ENCODE measurements at places on chromosomes 3 and 15.

DNA sequence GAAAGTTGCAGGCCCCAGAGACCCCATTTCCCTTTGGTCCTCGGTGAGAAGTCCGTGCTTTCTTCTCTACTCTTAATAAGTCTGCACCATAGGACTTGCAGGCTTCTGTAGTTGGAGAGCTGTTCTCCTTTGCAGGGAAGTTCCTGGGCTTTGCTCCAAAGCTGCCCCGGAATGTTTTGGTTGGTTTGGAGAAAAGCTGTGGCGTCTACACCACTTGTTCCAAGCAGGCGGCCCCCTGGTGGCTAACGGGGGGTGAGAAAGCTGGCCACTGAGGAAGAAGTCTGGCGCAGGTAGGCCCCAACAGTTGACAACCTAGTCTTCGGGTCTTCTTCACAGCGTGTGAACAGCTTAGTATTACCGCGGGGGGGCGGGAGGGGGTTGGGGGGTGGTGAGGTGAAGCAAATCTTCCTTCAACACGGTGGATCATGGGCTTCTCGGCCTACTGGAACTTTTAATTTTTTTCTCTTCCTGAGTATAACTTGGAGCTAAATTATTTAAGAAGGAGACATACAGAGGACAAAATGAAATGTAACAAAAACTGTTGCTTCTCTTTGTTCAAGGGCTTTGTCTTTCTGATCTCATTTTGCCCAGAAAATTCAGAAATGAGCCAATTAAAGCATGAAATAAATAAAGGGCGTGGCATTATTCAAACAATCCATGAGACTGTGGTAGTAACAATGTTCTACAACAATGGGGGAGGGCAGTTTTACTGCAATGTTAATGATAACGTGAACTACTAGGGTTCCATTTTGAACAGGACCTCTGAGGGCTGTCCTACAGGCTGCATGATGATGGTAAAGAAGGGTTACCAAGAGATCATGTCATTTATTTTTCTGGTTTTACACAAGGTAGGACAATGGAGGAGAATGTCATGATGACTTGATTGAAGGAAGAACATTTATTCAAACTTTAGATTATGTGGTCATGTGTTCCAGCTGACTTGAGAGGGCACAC is 2.2 kb upstream of the THRB start:
- no peak for DNase-seq

GRCh38 chr3:172192830-172193415 is 153.5 kb downstream of the FNDC3B start:
- DNase-seq = no peak

DNA sequence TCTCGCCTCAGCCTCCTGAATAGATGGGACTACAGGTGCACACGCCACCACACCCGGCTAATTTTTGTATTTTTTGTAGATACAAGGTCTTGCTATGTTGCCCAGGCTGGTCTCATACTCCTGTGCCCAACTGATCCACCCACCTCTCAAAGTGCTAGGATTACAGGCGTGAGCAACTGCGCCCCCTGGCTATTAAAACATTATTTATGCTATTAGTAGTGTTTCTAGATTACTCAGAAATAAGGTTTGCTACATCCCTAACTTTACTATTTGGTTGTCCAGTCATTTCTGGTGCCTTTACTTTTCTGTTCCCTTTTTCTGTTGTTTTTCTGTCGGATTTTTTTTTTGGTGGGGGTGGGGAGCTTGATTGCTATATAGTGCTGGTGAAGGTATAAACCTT is 393.6 kb upstream of the TPM1 start:
- DNase-seq = no peak

DNA sequence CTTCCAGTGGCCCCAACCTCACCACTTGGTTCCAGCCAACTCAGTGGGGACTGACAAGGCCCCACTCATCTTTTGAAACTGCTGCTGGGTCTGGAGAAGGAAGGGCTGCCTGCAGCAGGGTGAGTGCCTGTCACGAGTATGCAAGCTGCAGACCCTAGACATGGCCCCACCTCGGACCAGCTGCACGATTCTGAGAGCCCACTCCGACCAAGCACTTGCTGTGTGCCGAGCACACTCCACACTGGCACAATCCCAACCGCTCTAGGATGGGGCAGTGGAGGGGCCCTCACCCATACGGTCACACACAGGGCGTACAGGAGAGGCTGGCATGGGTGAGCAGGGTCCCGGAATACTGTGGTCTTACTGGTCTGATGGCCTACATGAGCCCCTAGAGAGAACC is 8.0 kb upstream of the PLXND1 start:
- DNase-seq = no peak

DNA sequence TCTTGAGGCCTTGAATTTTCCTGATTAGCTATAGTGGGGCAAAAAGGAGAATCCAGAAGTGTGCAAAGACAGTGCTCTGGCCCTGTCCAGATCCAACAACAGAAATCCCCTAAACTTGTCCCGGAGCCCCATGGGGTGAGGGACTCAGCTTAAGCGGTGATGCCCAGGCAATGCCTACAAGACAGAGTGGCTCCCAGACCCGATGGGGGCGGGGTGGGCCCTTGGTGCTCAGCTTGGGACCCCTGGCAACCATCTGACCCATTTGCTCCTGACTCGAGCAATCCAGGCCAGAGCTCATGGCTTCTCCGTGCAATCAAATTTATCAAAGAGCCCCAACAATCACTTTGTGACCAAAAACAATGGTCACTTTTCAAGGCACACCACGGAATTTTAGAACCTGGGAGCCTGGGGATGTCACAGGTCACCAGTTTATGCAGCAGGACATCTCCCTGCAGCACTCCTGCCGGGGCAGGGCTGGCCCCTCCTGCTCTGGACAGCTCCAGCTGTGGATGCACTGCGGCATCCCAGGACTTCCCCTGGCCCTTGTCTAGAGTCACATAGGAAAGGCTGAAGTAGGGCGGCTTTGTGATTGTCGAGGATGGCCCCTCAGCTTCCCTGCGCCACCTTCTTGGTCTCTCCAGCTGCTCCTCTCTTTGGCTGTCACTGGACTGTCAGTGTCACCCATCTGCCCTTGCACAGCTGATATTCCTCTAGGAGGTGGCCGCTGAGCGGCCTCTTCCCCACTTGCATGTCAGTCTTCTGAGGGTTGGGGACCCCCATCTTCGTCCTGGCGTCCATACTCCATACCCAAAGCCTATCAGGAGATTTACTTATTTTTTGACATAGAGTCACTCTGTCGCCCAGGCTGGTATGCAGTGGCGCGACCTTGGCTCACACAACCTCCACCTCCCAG is 28.4 kb downstream of the RGMA start:
- no peak for DNase-seq

DNA sequence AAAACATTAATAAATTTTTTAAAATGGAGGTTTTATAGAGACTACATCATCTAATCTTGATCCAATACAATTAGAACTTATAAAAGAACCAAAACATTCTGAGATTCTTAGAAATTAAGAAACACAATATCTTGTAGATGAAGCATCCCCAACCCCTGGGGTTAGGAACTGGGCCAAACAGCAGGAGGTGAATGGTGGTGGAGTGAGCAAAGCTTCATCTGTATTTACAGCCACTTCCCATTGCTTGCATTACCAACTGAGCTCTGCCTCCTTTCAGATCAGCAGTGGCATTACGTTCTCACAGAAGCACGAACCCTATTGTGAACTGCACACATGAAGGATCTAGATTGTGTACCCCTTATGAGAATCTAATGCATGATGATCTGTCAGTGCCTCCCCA is 36.3 kb downstream of the KNL1 start:
- no peak for DNase-seq

- no peak for DNase-seq
Observed at GRCh38 chr15:66994927-66995656, 70.3 kb upstream of the SMAD3 start.

DNA sequence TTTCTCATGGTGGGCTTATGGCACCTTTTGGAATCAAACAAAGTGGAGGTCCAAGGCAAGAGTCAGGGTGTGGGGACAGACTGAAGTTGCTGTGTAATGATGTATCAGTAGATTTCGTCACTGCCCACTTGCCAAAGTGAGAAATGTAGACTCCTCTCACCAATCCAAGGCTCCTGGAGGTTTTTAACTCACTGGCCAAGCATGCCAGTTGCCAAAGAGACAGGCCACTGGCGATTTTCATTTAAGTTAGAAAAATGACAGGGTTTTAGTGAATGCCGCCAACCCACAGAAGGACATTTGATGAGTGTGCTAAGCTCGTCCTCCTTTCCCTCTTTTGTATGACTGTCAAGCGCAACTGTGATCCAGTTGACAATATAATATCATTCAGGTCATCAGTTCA is 209.2 kb downstream of the FEZF2 start:
- DNase-seq = no peak

DNA sequence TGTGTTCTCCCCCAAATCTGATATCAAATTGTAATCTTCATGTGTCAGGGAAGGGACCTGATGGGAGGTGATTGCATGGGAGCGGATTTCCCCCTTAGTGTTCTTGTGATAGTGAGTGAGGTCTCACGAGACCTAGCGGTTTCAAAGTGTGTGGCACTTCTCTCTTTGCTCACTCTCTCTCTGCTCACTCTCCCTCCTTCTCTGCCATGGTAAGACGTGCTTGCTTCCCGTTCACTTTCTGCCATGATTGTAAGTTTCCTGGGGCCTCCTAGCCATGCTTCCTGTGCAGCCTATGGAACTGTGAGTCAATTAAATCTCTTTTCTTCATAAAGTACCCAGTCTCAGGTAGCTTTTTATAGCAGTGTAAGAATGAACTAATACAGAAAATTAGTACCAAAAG is 30.6 kb upstream of the OR5H6 start:
- no peak for DNase-seq

GRCh38 chr3:72152551-72153476 is 367.9 kb upstream of the PROK2 start:
- DNase-seq = no peak

- no peak for DNase-seq
Observed at GRCh38 chr15:68536331-68537095, 42.3 kb upstream of the CORO2B start.

- DNase-seq = no peak
Observed at GRCh38 chr3:4684976-4685375, 191.8 kb downstream of the ITPR1 start.

GRCh38 chr15:97759363-97759762 is 201.1 kb upstream of the ARRDC4 start:
- DNase-seq = no peak

GRCh38 chr3:117150628-117151027 is 441.0 kb downstream of the TUSC7 start:
- DNase-seq = no peak

- DNase-seq = no peak
Observed at GRCh38 chr3:9686703-9687102, 16.9 kb upstream of the CPNE9 start.

GRCh38 chr15:60853109-60853508 is 374.2 kb upstream of the ICE2 start:
- no peak for DNase-seq

- no peak for DNase-seq
Observed at GRCh38 chr15:65642594-65642993, 20.9 kb downstream of the SLC24A1 start.

- no peak for DNase-seq
Observed at GRCh38 chr3:197000211-197000610, 29.4 kb downstream of the MELTF start.

DNA sequence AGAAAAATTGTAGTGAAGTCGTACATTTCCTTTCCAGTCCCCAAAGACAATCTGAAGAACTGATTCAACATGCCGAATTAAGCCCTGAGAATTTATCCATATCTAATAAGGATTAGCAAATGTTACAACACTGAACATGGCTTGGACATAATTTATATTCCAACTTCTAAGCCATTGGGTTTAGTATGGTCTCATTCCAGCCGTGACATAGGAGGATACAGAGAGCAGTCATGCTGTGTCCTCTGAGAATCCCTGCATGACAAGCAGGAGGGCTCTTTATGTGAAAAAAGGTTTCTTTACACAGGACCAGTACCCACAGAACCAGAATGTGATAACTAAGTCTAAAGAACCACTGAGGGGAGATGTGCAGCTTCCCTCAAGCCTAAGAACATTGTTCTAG is 231.9 kb upstream of the WNT5A start:
- DNase-seq = no peak

DNA sequence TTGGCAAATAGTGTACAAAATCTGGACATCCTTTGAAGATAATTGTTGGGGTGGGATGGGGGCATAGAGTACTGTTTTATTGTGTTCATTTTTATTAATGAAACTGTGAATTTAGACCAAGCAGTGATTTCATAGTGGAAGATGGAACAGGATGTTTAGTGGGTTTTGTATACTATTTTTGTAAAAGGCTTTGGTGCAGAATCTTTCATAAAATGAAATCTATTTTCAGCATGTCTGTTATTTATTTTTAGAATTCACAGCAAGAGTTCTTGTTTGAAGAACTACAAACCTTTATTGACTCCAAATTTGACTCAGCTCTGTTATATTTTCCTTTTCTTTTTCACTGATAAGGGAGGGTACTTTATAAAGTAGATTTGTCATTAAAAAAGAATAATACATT is 145.4 kb downstream of the AKAP13 start:
- no peak for DNase-seq

DNA sequence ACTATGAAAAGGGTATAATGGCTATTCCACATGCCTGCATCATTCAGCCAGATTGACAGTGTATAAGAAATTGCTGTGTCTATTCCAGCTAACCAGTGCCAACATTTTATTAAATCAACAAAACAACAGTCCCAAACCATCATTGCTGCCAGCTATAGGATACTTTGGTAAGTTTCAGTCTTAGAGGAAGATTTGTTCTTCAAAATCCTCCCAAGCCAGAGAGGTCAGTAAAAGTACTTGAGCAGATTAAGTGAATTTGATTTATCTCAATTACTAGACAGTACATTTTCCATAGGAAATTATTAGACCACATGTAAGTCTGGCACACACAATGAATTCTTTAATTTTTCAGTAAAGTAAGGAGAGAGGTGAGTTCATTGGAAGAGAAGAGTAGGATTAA is 50.7 kb downstream of the TFG start:
- no peak for DNase-seq

- no peak for DNase-seq
Observed at GRCh38 chr3:133674290-133674919, 12.7 kb upstream of the TOPBP1 start.

- DNase-seq = no peak
Observed at GRCh38 chr3:139016430-139017048, 4.2 kb downstream of the PRR23B start.

DNA sequence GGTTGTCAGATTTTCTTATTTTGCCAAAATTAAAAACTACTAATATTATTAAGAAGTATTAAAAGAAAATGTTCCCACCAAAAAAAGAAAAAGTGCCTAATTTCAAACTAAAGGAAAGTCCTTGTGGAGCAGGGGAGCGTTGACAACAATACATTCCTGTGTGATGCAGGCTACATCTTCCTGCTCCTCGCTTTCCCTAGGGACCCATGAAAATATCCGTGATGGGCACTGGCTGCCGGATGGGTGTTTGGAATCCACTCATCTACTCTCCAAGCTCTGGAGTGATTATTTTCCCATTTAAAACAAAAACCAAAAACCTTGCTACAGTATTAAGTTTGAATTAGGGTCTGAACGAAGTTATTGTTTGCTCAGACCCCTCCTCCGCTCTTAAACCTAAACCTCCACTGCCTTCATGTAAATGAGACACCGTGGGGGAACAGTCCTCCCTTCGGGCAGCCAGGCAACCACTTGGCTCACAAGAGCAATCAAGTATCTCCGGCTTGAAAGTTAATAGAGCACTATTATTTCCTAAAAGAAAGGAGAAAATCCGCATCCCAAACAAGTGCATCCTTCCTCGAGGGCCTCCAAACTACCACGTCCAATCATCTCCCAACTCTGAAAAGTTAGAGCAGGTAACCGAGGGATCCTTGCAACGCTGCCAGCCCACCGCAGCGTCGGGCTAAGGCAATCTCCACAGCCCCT is 1.5 kb downstream of the ITGB5 start:
- DNase-seq = no peak

Measured in stimulated activated CD4-positive, alpha-beta T cell treated with anti-CD3 and anti-CD28 coated beads, Interleukin-4, amount 100 ng/mL, for 1 hour (primary cell).